ENCODE measurements at places on chromosomes 1 and 21. TPM values are rescaled to one million over a fixed set of nuclear protein-coding genes. Genes with fewer than 3 reads are reported as not detected.

The ENSA gene
- total RNA-seq = 221 TPM

The RPE65 gene
- total RNA-seq = not detected

The PEF1 gene
- total RNA-seq = 50.5 TPM

The MTARC1 gene
- not detected for total RNA-seq

The TNFSF18 gene
- total RNA-seq = not detected

The ERICH3 gene
- total RNA-seq = not detected
